ENCODE measurements at places on chromosomes 1 and 21.

DNA sequence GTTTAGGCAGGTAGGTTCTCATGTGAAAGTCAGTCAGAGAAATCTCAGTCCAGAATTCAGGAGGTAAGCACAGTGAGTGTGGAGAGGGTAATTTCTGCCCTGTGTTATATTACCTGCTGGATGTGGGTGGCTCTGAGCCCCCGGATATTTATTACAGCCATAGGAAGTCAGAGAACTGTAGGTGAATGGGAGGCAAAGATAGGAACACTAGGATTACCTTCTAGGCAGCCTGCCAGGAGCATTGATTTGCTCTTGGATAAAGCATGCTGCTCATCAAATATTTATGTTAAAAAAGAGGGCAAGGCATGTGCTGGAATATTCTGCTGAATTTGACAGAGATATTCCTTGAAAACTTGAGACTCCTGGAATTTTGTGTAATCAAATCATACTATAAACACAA, 8.5 kb downstream of the GNG12 start:
- no peak for DNase-seq

DNA sequence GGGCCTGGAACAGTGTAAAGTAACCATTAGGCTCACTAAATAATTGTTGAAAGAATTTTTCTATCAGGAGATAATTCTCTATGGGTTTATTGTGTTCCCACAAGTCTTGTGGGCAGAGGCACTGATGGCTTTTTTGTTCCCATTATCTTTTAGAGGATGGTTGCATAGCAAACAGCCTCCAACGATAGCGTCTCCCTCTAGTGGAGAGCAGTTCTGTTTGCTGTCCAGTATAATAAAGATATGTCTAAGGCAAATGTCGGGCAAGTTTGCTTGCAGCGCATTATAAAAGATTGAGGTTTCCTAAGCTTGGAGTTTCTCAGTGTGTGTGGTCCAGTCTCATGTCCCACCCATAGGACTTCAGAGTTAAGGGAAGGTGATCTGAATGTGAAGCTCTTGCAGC, 1.3 kb upstream of the SLC6A17 start:
- no peak for DNase-seq

- no peak for DNase-seq
Observed at GRCh38 chr1:160429702-160430535, 29.6 kb downstream of the VANGL2 start.

GRCh38 chr1:101105877-101106276, 80.3 kb upstream of the DPH5 start:
- no peak for DNase-seq

- DNase-seq, result no peak
Observed at GRCh38 chr1:231317306-231318014, 20.2 kb downstream of the EXOC8 start.

- DNase-seq, result no peak
Observed at GRCh38 chr1:17757426-17757825, 2.3 kb downstream of the ACTL8 start.

- no peak for DNase-seq
Observed at GRCh38 chr1:39753132-39754025, 14.7 kb downstream of the PPIE start.

- peak; percentile 32 for DNase-seq
Observed at GRCh38 chr1:47478090-47478489, 40.2 kb downstream of the FOXD2 start.

GRCh38 chr1:108080448-108080847, 115.5 kb upstream of the VAV3 start:
- no peak for DNase-seq

DNA sequence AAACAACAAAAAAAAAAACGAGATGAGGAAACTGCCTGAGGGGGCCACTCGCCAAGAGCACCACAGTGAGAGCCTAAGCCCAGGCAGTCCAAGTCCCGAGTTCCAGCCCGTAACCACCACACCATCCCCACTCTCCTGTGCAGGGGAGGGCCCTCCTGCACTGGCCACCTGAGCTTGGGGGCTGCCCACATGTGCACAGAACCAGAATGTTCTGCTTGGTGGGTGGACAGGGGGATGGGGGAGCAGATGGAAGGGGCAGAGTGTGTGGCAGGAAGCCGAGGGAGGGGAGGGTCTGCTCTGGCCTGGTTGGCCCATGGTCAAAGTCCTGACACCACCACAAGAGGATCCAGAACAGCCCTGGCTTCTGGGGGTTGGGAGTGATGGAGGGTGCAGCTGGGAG, 17.6 kb downstream of the ADPRS start:
- peak; percentile 23 for DNase-seq

DNA sequence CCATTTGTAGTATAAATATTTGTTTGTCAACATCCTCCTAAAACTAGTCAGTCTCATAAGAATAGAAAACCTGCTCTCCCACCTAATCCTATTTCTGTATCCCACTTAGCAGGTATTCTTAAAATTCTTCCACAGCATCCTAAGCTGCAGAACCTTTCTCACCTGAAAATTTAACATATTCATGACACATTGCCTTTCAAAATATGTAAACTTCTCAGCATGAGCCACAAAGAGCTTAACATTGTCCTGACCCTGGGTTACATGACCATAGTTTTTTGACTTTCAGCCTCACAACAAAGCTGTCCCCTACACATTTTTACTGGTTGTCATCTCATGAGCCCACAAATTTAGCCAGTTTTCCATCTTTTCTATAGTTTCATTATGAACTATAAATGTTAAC, 712.1 kb downstream of the LTN1 start:
- no peak for DNase-seq

GRCh38 chr1:81313289-81313688, 487.4 kb upstream of the ADGRL2 start:
- no peak for DNase-seq

- no peak for DNase-seq
Observed at GRCh38 chr1:22189619-22190018, 46.7 kb upstream of the WNT4 start.

- DNase-seq, result peak; percentile 47
Observed at GRCh38 chr1:87246436-87246835, 82.2 kb upstream of the LMO4 start.

- DNase-seq, result no peak
Observed at GRCh38 chr1:6471086-6471969, 5.4 kb upstream of the TNFRSF25 start.

DNA sequence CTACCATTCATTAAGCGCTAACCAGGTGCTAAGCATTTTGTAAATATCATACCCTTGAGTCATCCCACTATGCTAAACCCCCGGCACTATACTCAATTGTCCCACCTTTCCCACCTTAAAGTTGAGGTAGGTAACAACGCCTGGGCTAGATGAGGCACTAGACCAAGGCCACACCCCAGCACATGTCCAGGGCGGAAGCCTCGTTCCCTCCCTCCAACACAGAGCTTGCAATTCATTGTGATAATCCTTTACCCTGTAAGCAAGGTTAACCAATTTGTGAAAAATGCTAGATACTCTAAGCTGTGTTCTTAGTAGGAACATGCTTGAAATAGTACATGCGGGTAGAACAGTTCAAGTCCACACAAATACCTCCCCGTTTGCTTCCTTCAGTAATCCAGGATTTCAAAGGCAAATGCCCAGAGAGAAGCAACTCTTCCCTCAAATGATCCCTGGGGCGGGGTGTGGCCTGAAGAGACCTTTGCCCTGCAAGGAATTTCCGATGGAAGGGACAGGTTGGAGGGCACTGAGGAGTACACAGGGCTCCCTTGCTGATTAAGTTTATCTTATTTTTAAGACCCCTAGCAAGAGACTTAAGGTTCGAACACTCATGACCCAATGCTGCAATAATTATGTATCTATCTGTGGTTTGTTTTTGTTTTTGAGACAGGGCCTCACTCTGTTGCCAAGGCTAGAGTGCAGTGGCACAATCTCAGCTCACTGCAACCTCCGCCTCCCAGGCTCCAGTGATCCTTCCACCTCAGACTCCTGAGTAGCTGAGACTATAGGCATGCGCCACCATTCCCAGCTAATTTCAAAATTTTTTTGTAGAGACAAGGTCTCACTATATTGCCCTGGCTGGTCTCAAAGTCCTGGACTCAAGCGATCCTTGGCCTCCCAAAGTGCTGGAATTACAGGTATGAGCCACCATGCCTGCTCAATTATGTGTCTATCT, 2.6 kb downstream of the RSPH1 start:
- no peak for DNase-seq

- no peak for DNase-seq
Observed at GRCh38 chr1:98653123-98653522, 8.4 kb upstream of the SNX7 start.

- DNase-seq, result no peak
Observed at GRCh38 chr21:25997788-25998611, 172.6 kb downstream of the APP start.

DNA sequence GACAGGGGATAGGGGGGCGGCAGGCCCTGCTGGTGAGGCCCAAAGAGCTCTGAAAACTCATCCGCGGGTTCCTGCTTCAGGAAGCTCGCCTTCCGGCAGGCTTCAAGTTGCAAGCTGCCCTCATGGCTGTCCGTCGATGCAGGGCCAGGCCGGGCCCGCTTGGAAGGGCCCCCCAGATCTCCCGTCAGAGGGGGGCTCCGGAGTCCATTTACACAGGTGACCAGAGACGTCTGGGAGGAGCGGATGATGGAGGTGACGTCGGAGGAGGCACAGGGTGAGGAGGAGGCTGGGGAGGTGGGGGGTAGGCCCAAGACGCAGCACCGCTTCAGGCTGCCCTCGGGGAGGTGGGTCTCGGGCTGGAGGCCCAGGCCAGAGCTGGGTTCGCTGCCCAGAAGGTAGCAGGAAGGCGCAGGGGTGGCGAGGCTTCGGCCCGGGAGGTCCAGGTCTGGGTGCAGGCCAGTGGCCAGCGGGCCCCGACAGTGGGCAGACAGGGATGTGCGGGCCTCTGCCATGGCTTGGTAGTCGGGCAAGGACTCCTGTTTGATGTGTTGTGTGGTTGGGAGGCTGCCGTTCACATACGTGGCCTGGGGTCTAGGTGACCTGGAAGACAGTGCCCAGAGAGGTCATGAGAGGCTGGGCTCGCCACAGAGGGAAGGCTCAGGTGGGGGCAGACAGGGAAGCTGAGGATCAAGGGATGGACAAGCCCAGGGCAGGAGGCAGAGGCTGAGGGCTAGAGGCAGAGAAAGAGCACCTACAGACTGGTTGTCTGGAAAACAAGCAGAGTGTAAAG, 135.4 kb downstream of the DMRTB1 start:
- DNase-seq, result no peak

GRCh38 chr1:164958982-164959768, 397.3 kb downstream of the LMX1A start:
- DNase-seq, result no peak

- no peak for DNase-seq
Observed at GRCh38 chr1:23013657-23014056, 2.0 kb downstream of the TEX46 start.

GRCh38 chr1:15735304-15736037, 587 bp upstream of the SLC25A34 start:
- DNase-seq, result no peak

DNA sequence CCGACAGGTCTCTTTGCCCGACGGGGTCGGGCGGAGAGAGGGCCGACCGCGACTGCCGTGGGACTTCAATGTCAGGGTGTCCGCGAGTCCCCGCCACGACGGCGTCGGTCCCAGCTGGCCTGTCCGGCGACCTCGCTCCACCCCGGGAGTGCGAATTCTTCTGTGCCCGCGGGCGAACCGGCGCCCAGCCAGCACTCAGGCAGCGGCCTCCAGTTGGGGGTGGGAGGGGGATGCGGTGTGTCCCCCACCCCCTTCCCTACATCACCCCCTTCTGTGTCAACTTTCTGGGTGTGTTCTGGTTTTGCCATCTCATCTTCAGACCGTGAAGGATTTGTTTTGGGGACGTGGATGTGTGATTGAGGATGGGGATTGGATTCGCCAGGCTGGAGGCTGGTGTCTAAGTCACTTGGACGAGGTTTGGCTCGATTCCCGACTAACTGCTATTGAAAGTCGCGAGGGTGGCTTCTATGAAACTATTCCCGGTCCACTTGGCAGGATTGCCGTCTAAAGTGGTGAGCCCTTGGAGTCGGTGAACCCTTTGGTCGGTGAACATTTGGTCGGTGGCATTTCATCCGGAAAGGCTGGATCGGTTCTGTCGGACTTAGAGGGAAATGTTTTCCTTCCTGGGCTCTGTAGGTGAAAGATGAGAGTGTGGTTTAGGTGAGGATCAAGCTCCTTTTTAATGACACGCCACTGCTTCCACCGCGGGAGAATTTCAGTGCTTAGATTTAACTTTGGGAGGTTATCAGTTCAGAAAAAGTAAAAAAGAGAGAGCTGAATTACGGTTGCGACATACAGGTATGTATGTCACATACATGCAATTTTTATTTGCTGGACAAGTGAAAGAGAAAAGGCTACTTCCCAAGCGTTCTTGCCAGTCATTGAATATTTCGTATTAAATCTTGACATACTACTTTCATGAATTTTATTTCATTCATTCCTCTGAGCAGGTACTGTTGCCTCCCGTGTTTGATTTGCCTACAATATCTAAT, 771 bp downstream of the ABCD3 start:
- peak; percentile 56 for DNase-seq

DNA sequence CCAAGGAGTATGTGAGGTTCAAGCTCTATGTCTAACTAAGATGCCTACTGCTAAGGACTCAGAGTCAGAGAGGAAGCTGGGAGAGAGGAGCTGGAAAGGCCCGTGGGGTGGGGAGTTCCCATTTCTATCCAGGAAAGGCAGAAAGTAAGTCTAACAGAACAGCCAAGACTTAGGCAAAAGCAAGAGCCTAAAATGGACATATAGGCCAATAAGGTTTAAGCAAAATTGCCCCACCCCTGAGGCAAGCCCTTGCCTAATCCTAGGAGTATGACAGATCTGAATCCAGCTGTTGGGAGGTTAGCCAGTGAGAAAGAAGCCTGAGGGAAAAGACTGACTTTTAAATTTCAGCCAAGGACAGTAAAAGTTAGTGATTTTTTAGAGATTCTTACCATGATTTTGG, 1.6 kb upstream of the KLHDC9 start:
- DNase-seq, result peak; percentile 71

GRCh38 chr1:14851760-14852159, 253.3 kb downstream of the KAZN start:
- no peak for DNase-seq

- DNase-seq, result no peak
Observed at GRCh38 chr1:84975035-84975434, 21.9 kb downstream of the MCOLN2 start.

GRCh38 chr21:25273959-25274358, 333.3 kb downstream of the MRPL39 start:
- no peak for DNase-seq

DNA sequence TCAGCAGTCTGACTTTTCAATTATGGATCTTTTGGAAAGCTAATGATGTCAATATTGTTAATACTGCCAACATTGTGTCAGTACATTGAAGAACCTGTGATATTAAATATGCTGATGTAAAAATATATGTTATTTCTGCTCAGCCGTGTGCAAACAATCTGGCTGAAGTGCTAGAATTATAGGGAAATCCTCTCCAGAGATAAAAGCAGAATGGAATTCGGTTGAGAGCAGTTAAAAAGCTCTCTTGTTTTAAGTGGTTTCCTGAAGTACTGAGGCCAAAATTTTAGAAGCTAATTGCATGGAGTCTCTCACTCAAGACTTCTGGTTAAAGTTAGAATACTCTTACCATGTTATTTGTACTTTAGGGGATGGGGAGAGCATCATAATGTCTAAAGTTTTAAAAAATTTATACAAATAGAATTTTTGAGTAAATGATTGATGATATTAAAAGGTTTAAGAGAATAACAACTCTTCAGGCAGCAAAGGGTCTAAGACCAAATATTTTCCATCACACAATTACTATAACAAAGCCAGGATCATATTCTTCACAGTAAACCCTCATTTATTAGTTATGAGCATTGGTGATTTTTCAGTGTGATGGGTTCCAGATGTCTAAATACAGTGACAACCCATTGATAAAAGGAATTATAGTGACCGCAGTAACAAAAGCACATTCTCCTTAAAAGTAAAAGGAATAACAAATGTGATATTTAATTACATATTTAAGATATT, 834.2 kb upstream of the CXADR start:
- DNase-seq, result no peak

GRCh38 chr1:17122521-17123164, 3.4 kb upstream of the PADI2 start:
- no peak for DNase-seq
